Cortex of kidney (tissue), 1 donor: ENCODE measurements at places on chromosomes 7 and 10.

GRCh38 chr10:17643339-17643754 is 604 bp upstream of the STAM start:
- no peak for DNase-seq

DNA sequence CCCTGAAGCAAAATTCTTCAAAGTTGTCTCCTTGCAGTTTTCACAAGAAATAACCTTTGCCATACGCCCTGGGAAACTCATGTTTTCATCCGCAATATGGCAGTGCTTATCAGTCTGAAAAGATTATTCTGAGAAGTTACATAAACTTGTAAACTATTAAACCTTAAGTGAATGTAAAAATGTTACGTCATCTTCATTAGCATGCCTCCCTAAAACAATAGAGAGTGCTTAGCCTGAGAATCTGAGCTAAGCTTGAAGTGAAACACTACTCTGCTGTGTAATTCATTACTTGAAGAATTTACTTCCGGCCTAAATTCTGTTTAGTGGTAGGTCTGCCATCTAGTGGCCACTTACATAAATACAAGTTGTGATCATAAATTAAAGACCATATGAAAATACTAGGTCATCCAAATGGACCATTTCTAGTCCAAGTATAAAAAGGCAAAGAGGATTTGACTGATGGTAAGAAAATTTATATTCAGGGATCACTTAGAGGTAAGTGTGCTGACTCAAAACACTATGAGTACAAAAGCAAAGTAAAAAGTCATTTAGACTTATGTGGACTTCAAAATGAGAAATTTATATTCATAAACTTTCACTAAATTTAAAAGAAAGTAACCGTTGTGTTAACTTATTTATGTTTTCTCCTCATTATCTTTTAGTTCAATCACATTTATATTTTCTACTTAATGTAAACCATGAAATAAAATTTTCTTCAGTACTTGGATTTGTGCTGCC is 745.1 kb upstream of the LRRTM3 start:
- DNase-seq = no peak

GRCh38 chr10:21500578-21500910 is 24.9 kb downstream of the SKIDA1 start:
- no peak for DNase-seq

DNA sequence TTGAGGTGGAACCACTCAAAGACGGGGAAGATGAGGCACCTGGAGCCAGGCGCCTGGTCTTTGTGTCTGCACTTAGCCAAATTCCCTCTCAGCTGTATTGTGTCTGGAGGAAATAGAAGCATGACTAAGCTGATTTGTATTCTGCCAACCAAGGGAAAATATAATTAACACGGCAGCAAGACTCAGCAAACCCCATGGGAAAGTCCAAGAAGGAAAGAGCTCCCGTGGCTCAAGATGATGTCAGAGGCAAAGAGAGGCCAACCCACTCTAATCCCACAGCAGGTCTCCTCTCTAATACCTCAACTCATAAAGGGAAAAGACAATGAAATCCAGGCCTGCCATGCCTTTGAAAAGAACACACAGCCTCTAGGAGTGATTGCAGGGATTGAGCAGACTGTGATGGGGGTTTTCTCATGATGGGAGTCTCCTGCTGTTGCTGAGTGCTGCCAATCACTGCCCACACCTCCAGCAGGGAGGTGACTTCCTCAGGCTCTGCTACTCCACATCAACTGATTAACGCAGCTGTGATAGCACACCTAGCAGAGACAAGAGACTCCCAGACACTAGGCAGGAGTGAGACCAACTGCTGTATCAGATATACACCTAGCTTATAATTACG is 255.5 kb upstream of the C7orf33 start:
- DNase-seq = no peak

DNA sequence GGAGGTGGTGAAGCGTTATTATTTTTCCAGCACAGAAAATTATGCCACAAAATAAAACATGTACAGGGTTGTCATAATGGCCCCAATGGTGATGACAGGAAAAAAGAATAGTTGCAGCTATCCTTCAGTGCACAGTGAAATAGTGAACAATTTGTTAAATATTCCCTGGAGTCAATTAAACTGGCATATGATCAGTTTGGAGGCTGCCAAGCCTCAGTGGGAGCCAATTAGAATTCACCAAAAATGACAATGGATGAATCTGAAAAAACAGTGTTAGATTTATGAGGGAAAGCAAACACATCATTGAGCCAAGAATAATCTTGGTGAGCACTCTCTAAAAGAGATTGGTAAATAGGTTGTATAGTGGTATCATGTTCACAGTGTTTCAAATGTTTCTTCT is 146.3 kb downstream of the OTUD1 start:
- no peak for DNase-seq

DNA sequence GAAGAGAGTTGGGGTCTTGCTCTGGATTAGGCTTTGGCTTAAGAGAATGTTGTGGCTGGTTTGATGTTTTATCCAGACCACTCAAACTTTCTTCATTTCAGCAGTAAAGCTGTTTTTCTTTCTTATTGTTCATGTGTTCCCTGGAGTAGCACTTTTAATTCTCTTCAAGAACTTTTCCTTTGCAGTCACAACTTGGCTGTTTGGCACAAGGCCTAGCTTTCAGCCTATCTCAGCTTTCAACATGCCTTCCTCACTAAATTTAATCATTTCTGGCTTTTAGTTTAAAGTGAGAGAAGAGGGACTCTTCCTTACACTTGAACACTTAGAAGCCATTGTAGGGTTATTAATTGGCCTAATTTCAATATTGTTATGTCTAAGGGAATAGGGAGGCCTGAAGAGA is 18.1 kb downstream of the CCDC126 start:
- no peak for DNase-seq

GRCh38 chr7:134890246-134891240 is 95.8 kb upstream of the AGBL3 start:
- DNase-seq = no peak

DNA sequence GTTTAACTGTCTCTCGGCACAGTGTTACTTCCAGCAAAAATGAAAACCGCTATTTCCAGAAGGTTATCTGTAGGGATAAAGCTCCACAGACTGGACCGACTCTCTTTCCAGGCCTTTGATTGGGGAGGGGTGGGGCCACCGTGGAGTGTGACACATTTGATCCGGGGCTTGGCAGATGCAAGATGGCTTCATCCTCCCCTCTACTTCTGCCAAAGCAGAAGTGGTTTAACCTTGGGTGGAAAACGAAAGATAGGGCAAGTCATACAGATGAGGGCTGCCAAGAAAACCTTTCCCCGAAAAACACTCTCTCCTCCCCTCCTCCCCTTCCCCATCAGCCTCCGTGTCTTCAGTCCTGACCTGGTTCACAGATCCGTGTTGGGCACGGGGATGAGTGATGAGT is 139.7 kb upstream of the SH2B2 start:
- DNase-seq = no peak

DNA sequence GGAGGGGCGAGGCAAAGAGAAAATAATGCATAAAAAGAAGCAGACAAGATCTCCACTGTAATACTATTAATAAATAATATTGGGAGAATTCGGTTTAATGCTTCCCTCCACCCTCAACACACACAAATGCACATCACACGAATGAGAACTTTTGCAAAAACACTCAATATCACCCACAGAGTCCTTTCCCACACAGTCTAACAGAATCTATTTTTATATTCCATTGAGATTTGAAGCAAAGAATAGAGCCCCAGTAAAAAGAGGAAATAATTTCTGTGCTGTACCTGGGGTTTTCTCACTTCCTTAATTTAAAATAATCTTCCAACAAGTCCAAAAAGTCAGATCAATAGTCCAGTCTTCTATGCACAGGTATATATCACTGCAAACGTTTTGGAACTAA is 17.0 kb downstream of the PIK3AP1 start:
- DNase-seq = no peak

GRCh38 chr10:55024713-55025112 is 223.7 kb upstream of the PCDH15 start:
- no peak for DNase-seq

DNA sequence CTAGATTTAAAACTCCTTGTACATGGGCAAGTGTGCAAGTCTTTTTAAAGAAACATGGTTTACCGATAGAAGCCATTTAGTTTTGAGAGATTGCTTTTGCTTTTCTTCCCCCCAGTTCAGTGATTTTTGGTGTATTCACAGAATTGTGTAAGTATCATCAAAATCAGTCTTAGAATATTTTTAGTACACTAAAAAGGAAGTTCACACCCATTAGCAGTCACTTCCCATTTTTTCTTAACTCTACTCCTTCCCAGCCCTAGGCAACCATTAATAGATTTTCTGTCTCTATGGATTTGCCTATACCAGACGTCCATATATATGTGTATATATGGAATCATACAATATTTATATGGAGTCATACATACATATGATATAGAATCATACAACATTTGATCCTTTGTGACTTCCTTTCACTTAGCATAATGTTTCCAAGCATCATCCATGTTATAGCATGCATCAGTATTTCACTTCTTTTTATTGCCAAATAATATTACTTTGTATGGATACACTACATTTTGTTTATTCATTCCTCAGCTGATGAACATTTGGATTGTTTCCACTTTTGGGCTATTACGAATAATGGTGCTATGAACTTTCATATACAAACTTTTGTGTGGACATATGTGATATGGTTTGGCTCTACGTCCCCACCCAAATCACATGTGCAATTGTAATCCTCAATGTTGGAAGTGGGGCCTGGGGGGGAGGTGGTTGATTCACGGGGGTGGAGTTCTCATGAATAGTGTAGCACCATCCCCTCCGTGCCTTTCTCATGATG is 16.5 kb upstream of the ARL4A start:
- DNase-seq = no peak

DNA sequence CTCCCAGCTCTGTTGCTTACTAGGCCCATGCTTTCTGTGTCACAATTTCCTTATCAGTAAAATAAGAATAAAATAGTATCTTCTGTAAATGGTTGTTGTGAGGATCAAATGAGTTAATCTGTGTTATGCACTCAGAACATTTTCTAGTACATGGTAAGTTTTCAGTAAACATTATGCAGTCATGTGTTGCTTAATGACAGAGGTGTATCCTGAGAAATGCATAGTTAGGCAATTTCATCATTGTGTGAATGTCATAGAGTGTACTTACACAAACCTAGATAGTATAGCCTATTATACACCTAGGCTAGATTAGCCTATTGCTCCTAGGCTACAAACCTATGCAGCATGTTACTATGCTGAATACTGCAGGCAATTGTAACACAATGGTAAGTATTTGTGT is 4.4 kb downstream of the PTTG1IP2 start:
- DNase-seq = no peak

- no peak for DNase-seq
Observed at GRCh38 chr7:157490465-157490912, 153.7 kb downstream of the DNAJB6 start.

DNA sequence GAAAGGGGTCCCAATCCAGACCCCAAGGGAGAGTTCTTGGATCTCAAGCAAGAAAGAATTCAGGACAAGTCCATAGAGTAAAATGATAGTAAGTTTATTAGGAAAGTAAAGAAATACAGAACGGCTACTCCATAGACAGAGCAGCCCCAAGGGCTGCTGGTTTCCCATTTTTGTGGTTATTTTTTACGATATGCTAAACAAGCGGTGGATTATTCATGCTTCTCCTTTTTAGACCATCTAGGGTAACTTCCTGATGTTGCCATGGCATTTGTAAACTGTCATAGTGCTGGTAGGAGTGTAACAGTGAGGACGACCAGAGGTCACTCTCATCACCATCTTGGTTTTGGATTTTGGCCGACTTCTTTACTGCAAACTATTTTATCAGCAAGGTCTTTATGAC is 1033.4 kb downstream of the SORCS3 start:
- DNase-seq = no peak

DNA sequence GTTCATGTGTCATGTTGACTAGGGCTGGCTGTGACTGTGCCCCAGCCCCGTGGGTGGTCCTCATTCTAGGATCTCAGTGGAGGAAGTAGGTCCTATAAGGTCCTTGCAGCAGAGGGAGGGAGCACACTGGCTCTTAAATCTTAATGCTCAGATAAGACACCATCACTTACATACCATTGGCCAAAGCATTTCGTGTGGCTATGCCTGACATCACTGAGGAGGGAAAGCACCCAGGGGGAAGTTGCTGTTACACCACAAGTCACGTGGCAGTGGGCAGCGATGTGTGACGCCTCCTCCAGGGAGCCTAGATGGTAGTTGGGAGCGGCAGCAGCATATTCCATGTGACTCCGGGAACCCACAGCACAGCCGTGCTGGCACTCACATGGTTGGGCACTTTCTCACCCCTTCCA is 224.7 kb upstream of the SH2B2 start:
- DNase-seq = no peak

DNA sequence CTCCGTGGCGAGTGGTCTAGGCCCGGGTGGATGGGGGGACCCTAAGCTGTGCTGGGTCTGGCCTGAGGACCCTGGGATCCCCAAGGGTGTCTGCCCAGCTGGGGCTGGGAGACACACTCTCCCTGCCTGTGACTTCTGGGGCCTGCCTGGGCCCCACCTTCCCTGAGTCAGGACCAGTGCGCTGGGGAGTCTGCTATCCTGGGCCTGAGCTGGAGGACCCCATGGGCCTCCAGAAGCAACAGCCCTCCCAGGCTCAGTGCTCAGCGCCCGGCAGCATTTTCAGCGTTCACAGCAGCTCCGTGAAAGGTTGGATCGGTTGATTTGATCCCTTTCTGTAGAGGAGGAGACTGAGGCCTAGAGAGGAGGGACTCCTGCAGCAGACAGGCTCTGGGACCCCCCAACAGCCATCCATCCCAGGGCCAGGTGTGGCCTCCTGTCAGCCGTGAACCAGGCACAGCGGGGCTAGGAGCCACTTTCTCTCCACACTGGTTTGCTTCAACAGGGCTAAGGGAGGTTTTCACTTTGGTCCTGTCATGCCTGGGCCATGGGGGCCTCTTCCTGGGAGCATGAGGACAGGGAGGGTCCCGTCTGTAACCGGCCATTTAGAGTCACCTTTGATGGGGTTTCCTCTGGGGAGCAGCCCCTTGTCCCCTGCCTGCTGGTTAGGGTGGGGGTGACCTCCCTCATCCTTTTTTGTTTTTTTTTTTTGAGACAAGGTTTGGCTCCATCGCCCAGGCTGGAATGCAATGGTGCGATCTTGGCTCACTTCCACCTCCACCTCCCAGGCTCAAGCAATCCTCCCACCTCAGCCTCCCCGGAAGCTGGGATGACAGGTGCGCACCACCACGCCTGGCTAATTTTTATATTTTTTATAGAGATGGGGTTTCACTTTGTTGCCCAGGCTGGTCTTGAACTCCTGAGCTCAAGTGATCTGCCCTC is 12.4 kb downstream of the FOXL3 start:
- DNase-seq = no peak

GRCh38 chr10:62755662-62756653 is 48.6 kb upstream of the ADO start:
- DNase-seq = no peak

DNA sequence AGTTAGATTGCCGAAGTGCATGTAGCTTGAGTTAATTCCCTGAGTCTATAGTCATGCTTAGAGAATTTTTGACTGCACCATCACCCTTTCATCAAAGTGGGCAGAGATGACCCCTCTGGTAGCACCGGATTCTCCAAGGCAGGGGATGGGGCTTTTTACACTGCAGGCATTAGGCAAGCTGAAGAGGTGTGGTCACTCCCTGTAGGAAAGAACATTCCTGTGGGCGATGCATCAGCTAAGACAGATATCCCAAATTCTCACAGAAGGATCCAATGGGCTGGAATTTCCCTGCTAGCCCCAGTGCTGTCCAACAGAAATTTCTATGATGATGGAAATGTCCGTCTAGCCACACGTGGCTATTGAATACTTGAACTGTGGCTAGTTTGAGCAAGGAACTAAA is 118.2 kb downstream of the ADAM12 start:
- no peak for DNase-seq
